Mesenchymal stem cell (in vitro differentiated cells and primary cell): ENCODE measurements at places on chromosomes 5 and 9.

DNA sequence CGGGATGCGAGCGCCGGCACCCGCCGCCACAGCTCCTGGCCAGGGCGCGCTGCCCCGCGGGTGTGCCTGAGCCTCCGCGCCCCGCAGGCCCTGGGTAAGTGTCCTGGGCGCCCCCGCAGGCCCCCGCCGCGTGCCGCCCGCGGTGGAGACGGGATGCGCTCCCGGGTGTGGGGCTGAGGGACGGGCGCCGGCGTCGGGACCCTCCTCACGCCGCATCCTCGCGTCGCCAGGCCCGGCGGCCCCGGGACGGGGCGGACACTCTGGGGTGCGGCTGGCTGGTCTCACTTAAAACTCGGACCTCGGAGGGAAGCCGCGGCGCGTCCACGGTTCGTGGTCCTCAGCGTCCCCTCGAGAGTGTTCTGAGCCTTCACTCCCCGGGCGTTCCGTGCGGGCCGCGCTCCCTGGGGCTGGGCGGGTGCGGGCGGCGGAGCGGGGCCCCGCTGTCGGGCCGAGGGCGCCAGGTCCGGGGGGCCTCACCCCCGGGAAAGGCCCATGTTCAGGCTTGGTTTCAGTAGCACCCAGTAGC lies 275 bp downstream of the AHRR start:
- DNase-seq: no peak

- no peak for DNase-seq
Observed at GRCh38 chr9:109791747-109792146, 11.7 kb downstream of the PALM2AKAP2 start.

DNA sequence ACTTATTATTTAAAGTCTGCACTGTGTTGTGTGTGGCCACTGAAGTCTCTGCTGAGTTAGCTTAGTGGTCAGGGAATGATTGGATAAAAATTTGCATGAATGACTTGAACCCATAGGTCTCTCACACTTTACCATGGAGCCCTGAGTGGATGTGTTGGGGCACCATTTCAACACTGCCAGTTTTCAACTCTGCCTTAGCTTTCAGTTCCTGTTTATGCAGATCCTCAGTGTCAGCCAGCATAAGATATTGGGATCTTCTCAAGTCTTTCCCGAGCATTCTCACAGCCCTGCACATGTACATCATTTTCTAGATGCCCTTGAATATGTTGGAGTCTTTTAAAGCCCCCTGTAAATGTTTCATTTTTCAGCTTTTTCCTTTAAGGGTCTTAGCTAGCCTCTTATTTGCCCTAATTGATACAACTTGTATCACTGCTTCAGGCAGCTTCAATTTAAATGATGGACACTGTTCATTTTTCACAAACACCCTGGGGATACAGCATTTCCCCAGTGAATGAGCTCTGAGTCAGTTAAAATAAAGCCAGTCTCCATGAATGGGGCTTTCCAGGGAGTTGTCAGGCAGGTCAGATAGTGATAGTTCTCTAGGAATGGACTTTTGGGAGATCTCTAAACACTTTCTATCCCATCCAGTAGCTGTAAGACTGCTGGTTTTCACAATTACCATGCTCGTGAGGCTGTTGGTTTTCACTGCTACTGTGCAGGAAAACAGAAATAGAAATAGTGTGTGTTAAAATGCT lies 211.9 kb upstream of the PAPPA start:
- peak; percentile 78 for DNase-seq

- DNase-seq: no peak
Observed at GRCh38 chr5:36536616-36537005, 69.8 kb upstream of the SLC1A3 start.
